Stimulated activated CD8-positive, alpha-beta memory T cell treated with anti-CD3 and anti-CD28 coated beads, Interleukin-15, amount 100 ng/mL, for 48 hours (primary cell): ENCODE measurements at places on chromosomes 3 and 15.

DNA sequence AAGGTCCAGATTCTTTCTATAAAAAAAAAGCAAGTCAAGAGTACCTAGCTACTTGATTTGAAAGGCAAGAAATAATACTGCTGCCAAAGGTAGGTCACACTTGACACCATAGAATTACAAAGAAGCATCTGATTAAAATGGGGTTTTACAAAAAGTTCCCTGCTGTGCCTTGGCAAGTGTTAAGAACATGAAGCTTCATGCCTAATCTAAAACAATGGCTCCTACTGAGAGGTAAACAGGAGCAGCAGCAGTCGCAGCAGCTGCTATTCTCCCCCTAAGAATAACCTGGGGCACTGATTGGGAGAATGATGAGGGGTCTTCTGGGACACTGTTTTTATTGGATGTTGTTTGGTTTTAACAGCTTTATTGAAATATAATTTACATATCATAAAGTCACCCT, 14.1 kb downstream of the UBP1 start:
- no peak for DNase-seq

DNA sequence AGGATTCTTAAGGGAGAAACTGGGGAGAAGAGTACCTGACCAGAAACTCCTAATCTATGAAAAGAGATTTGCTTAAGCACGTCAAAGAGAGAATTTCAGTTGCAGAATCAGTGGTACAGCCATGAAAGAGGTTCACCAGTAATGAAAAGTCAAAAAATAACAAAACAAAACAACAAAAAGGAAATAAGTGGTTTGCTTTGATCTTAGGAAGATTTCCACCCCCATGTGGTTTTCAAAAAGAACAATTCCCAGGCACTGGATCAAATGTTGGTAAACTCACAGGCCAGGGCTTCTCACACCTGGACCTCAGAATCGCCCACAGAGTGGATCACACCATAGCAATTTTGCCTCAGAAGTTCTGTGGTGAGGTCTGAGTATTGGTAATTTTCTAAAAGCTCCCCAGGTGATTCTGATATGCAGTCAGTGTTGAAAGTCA, 67.5 kb downstream of the TMEM39A start:
- no peak for DNase-seq

GRCh38 chr3:105851176-105851575, 17.6 kb downstream of the CBLB start:
- no peak for DNase-seq

GRCh38 chr3:175493301-175493700, 634.2 kb downstream of the NAALADL2 start:
- no peak for DNase-seq

- DNase-seq, result no peak
These were observed 26.2 kb downstream of the SLC12A8 start for GRCh38 chr3:125186261-125186787.

GRCh38 chr3:51588724-51589123, 50.2 kb downstream of the RAD54L2 start:
- DNase-seq, result no peak
